Stimulated activated CD4-positive, alpha-beta T cell treated with anti-CD3 and anti-CD28 coated beads, Interleukin-12 subunit alpha, Interleukin-12 subunit beta, amount 100 ng/mL, for 48 hours (primary cell): ENCODE measurements at places on chromosomes 1 and 21.

DNA sequence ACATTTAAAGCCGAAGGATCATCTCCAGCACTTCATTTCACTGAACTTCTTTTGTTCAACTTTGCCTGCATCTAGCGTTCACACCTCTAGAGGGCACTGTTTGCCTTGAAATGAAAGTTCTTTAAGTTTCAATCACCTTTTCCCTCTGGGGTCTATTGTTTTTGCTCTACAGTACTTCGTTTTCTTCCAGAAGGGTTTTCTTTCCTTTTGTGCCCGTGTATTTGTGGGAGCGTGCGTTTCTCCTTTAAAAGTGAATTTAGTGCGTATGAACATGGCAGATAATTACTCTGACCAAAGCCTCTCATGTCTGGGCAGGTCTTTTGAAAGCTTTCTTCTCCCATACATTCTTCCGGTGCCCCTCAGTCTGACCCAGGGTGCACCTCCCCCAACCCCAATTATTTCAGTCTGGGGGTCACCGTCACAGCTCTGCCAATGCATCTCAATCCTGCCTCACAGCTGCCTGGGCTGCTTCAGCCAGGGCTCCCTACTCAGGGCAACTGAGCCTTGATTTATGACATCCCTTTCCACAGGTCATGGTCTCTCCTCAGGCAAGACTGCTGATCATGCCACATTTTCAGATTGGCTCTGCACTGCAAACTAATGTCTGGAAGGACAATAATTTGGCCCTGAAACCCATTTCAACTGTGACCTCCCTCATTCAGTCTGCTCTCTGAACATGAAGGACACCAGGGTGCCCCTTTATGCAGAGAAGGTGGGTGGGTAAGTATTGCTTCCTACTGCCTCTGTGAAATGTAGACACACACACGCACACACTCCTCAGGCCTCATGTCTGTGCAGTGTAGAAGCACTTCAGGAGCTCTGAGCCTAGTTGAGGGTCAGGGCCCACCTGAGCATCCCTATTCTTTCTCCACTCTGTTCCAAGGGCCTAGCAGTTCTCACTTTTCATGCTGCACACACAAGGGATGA lies 88.6 kb downstream of the NUF2 start:
- peak; percentile 24 for DNase-seq

DNA sequence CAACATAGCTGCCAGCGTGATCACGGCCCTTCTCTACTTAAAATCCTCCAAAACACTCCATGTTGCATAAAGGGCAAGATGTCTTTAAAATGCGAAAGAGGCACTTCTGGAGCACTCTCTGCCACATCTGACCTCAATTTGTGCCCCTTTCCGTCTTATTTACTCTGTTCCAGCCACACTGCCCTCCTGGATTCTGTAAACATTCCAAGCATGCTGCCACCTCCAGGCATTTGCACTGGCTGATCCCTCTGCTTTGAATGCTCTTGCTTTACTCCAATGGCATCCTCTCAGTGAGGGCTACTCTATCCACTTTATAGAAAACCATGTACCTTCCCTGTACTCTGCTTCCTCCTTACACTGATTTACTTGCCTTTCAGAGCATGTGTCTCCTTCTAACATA lies 5.3 kb upstream of the RGS7 start:
- DNase-seq: no peak

GRCh38 chr1:74731399-74732052 lies 1.3 kb downstream of the CRYZ start:
- no peak for DNase-seq

DNA sequence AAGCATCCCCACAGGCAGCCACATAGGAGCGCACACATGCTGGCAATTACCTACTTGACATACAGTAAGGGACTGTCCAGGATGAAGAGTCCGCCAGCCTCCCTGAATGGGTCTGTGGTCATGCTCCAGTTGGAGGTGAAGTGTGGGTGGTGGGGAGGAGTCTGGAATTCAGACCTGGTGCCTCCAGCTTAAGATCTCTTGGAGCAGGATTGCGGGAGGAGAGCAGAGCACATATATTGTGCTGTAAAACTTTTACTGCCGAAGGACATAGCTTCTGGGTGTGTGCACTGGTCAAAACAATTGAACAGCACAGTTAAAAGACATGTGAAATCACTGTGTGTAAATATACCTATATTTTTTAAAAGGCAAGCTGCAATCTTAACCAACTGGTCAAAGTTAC lies 17.9 kb downstream of the STK40 start:
- no peak for DNase-seq

GRCh38 chr1:88502886-88503285 lies 181.2 kb upstream of the PKN2 start:
- no peak for DNase-seq

- DNase-seq: no peak
Measured at GRCh38 chr1:90317628-90318027, 322.7 kb downstream of the ZNF326 start.

- no peak for DNase-seq
Measured at GRCh38 chr1:91099746-91100621, 78.1 kb upstream of the ZNF644 start.

DNA sequence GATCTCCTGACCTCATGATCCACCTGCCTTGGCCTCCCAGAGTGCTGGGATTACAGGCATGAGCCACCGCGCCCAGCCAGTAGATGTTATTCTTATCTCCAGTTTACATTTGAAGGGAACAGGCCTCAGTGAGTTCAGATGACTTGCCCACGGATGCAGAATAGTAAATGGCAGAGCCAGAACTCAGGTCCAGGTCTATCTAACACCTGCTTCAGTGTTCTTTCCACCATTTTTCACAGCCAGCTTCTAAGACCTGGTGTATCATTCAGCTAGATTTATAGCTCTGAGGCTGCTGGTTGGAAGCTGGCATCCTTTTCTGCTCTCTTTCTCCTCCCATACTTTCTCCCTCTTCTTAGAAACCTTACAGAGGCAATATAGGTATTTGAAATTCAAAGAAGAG lies 10.8 kb downstream of the FABP3 start:
- DNase-seq: no peak

- DNase-seq: no peak
Measured at GRCh38 chr1:84960371-84960770, 36.5 kb downstream of the MCOLN2 start.

DNA sequence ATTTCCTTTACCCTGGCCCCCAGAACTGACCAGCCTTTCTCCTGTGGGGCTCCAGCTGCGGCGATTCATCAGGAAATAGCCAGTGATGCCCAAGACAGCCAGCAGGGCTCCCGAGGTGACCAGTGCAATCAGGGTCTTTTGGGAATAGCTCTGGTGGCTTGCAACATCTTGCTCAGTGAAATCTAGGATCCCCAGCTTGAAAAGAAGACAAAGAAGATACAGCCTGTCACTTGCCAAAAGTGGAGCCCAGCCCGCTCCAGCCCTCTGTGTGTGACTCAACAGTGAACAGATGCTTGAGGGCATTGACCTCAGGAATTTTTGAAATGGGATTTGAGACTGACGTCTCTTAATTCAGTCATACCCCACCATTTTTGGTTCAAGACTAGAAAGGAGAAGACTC lies 22.3 kb downstream of the CD34 start:
- no peak for DNase-seq

GRCh38 chr1:216153130-216153529 lies 270.1 kb downstream of the USH2A start:
- DNase-seq: no peak

DNA sequence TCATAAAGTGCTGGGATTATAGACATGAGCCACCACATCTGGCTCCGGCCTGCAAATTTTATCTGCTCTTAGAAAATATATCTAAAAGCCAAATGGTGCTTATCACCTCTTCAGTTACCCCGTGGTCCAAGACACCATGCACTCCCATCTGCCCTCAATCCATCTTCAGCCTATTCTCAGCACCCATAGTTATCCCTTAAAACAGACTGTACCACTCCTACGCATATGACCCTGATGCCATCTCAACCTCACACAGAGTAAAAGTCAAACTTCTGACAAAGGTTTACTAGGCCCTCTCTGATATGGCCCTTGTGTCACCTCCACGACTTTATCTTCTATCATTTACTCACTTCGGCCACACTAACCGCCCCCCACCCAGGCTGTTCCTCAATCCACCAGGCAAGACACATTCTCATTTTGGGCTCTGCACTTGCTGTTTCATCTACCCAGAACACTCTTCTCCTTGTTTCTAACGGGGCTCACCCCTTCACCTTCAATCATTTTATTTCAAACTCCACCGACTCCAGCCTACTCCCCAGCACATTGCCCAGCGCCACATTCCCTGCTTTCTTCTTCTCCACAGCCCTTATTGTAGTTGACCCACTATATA lies 33.0 kb downstream of the USP48 start:
- no peak for DNase-seq

GRCh38 chr1:154316704-154317103 lies 4.2 kb upstream of the AQP10 start:
- DNase-seq: no peak

DNA sequence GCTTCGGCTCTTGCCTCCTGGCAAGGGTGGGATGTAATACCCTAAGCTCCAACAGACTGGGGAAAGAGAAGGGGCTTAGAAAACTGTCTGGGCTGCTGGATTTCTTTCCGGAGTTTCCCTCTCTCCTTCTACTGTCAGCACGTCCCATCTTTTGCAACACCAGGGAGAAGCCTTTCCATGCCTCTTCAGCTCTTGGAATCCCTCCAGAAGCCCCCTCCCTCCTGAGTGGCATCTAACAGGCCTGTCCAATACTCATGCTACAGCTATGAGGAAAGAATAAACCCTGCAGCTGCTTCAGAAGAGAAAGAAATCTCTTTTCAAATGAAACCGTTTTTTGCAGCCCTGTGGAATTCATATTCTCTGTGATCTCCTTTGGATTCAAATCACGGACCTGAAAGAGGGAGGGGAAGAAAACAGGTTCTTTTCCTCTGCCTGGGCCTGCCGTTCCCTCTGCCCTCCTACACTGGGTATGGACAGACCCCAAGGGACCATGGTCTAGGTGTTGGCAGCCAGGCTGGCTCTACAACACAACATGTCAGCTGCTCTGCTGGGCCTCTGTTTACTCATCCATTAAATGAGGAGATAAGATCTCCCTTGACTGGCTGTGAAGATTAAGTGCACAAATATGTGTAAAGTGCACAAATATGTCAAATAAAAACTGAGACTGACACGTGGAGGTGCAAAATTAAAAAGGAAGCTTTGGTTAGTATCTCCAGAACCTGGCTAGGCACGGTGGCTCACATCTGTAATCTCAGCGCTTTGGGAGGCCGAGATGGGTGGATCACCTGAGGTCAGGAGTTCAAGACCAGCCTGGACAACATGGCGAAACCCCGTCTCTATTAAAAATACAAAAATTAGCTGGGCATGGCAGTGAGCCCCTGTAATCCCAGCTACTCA lies 6.0 kb upstream of the CAPN2 start:
- DNase-seq: no peak

DNA sequence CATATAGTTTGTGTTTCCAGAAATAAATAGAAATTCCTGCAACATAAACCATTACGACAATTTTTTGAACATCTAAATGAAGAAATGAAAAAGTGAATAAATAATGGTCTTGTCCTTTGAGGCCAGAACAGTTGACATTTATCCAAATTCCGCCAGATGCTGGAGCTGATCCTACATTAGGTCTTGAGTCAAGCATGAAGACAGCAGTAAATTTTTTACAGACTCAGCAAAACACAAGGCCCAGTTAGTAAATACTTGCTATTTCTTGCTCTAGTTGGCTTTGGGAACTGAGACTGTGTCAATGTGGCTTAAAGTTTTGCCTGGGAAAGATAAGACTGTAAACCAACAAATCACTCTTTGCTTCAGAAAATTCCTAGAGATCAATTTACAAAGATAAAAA lies 540.1 kb upstream of the RGS18 start:
- no peak for DNase-seq

- DNase-seq: no peak
Measured at GRCh38 chr1:62725255-62725654, 37.1 kb upstream of the DOCK7 start.
